ENCODE measurements at places on chromosomes 6 and 20. TPM values are rescaled to one million over a fixed set of nuclear protein-coding genes. Genes with fewer than 3 reads are reported as not detected.

GRCh38 chr6:144077871-144078270 lies 17.5 kb downstream of the SF3B5 start:
- DNase-seq, result no peak

- DNase-seq, result no peak
These were observed 35.8 kb downstream of the ZBTB9 start for GRCh38 chr6:33490198-33490597.

- DNase-seq, result no peak
These were observed 103.9 kb upstream of the ARG1 start for GRCh38 chr6:131469130-131469529.

GRCh38 chr6:88449770-88450169 lies 283.6 kb upstream of the CNR1 start:
- DNase-seq, result no peak

GRCh38 chr20:45427236-45428149 lies 11.6 kb downstream of the PIGT start:
- no peak for DNase-seq

DNA sequence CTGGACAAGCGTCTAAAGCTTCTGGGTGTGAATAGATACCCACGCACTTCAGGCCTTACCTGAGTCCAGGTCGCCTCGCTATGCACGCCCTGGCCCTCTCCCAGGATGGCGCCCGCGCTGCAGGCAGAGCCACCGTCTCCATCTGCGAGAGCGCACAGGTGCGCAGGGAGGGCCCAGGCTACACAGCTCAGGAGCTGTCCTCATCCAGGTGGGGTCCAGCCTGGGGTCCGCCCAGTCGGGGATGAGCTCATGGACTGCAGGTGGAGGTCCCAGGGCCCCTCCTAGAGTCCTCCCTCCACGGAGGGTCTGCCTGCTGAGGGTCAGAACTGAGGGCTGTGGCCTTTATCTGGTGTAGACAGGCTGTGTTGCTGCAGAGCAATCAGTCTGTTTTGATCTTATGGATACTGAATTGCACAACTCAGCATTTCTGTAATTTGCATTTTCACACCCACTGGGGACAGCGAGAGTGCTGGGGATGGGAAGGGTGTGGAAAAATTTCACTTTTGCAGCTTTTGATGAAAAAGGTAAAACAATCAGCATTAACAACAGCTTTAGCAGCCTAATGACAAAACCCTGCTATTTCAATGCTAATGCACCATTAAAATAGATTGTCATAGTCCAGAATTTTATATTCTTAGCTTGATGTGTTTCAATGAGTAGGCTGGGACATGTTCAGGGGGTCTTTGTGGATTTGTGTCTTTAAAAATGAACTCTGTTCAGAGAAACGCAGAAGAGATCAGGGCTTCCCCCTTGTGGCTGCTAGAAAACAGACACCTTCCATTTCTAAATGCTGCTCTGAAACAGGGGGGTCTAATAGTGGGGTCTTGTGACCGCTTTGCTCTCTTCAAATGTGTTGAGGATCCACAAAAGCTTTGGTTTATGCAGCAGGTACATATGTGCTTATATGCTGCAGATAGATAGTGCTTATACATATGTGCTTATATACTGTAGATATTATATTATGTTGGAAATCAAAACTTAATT lies 77.8 kb upstream of the PHACTR3 start:
- DNase-seq, result no peak

DNA sequence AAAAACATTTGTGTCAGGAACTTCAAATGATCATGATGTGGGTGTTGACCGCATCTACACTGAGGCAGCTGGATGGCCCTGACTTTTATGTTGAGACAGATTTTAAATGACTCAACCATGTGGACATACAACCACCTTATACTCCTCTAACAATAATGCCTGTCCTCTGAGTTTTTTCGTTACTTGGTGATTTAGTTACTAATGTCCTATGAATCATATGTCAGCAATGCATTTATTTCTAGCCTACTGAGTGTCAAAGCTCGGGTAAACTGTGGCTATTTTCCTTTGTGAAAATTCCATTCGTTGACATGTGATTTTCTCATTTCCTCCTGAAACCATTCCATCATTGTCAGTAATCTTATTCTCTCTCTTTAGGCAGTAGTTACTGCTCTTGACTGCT lies 38.9 kb upstream of the NKX2-4 start:
- no peak for DNase-seq

DNA sequence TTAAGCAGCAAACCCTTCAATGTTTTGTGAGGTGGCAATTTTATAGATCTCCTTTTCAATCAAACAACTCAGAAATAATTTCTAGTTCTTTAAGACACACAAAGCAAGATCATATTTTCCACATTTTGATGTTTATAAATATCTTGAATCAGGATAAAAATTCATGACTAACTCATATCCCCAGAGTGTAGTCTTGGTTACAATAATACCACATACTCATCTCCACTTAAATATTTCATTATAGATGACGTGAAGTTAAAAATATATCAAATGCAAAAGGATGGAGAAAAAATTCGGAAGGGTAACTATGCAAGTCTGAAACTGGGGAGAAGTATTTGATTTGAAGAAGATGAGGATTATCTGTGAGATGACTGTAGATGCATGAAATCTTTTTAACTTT lies 59.8 kb upstream of the HIVEP1 start:
- no peak for DNase-seq

DNA sequence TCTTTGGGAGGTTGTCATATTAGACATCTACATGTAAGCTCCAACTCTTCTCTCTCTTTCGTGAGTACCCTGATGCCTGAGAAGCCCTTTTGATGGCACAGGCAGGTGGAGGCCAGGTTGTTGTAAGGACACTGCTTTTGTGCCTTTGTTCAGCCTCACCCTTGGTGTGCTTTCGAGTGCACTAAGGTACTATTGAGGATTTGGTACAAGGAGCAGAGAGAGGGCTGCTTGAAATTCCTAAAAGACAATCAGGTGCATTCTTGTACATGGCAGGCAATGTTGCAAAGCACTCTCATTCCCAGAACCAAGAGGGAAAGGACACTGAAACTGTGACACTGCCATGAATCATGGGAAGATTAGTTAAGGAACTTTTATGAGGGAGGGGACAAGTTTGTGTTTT lies 19.1 kb downstream of the BMP2 start:
- DNase-seq, result no peak

Gene REM1
- total RNA-seq, result 5.7 TPM

Gene IL17A
- total RNA-seq, result not detected

Gene PLA2G7
- total RNA-seq, result 0.49 TPM
